ENCODE measurements at places on chromosomes 13 and 19.

DNA sequence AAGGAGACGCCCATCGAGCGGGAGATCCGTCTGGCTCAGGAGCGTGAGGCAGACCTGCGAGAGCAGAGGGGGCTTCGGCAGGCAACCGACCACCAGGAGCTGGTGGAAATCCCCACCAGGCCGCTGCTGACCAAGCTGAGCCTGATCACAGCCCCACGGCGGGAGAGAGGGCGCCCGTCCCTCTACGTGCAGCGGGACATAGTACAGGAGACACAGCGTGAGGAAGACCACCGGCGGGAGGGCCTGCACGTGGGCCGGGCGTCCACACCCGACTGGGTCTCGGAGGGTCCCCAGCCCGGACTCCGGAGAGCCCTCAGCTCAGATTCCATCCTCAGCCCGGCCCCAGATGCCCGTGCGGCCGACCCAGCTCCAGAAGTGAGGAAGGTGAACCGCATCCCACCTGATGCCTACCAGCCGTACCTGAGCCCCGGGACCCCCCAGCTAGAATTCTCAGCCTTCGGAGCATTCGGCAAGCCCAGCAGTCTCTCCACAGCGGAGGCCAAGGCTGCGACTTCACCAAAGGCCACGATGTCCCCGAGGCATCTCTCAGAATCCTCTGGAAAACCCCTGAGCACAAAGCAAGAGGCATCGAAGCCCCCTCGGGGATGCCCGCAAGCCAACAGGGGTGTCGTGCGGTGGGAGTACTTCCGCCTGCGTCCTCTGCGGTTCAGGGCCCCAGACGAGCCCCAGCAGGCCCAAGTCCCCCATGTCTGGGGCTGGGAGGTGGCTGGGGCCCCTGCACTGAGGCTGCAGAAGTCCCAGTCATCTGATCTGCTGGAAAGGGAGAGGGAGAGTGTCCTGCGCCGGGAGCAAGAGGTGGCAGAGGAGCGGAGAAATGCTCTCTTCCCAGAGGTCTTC, 7.1 kb downstream of the MISP start:
- DNase-seq: no peak

DNA sequence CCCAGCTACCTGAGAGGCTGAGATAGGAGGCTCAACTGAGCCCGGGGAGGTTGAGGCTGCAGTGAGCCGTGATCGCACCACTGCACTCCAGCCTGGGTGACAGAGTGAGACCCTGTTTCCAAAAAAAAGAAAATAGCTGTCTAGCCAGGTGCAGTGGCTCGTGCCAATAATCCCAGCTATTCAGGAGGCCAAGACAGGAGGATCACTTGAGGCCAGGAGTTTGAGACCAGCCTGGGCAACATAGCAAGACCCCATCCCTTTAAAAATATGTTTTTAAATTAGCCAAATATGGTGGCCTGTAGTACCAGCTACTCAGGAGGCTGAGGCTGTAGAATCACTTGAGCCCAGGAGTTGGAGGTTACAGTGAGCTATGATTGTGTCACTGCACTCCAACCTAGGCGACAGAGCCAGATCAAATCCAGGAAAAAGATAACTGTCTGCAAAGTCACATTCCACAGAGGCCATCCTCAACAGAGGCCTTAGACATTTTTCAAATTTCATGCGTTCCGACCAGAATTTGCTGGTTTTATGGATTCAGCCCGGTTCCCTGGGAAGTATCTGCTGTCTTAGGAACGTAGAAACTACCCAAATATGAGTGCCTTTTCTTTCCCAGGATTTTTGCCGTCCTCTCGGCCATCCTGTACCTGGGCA, 58.7 kb upstream of the USE1 start:
- DNase-seq: no peak

- no peak for DNase-seq
Observed at GRCh38 chr19:46692918-46693722, 23.8 kb downstream of the PRKD2 start.

DNA sequence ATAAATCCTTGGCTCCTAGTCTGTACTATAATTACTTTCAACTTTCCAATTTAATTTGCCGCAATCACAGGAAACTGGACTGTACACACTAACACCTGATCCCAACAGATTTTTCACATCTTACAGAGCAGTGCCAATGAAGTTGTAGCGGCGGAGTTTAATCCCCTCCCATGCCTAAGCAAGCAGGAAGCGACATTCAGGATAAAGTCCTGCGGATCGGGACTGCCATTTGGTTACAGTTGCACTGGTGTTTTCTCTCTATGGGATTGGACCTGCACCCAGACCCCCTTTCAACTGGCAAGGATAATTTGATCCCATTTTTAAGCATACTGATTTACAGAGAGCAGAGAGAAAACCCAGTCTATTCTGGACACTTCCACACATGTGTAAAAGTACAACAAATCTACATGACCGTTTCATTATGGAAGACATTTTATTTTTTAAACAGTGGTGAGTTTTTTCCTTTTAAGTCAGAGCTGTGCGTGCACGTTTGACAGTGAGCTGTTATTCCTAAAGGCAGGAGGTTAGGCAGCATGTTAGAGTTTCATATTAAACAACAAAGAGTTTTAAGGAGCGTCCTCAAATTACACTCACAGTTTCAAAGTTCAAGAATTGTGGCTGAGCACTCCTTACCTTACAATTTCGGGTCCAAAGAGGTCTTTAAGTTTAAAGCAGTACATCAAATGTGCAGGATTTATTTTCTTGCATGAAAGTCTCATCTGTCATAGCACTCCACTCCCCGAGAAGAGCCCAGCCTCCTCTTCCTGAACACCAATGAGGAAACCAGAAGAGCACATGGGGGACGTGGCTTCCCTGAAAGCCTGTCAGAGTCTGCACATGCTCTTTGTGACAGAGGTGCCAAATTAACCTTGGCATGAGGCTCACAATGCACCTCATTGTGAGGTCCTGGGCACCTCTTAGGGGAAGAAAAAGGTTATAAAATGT, 141.6 kb upstream of the RFC3 start:
- DNase-seq: peak; percentile 20

GRCh38 chr13:105083992-105084391, 1451.5 kb downstream of the EFNB2 start:
- DNase-seq: no peak

Measured in HTR-8/SVneo (cell line).